ENCODE measurements at places on chromosomes 2 and 18. TPM values are rescaled to one million over a fixed set of nuclear protein-coding genes. Genes with fewer than 3 reads are reported as not detected.

FAM237A gene
- not detected for total RNA-seq

KATNAL2 gene
- total RNA-seq, result 0.33 TPM

CFC1 gene
- not detected for total RNA-seq

SLC35G4 gene
- total RNA-seq, result not detected

ASIC4 gene
- not detected for total RNA-seq

ABCG8 gene
- not detected for total RNA-seq

UGT1A8 gene
- total RNA-seq, result not detected

TRPM8 gene
- total RNA-seq, result not detected

DHRS9 gene
- 0.40 TPM for total RNA-seq

SCYGR1 gene
- not detected for total RNA-seq

UGT1A4 gene
- not detected for total RNA-seq

CSRNP3 gene
- total RNA-seq, result not detected

CCDC74A gene
- 3.8 TPM for total RNA-seq

TXNDC2 gene
- total RNA-seq, result under 0.01 TPM

ZNG1B gene
- total RNA-seq, result 18.7 TPM

MERTK gene
- total RNA-seq, result 33.6 TPM

CD28 gene
- 0.07 TPM for total RNA-seq

CCBE1 gene
- total RNA-seq, result 2.4 TPM

RAPGEF4 gene
- 6.1 TPM for total RNA-seq

C2orf92 gene
- 1.5 TPM for total RNA-seq

C2orf66 gene
- total RNA-seq, result 0.07 TPM

DQX1 gene
- not detected for total RNA-seq

TTC32 gene
- total RNA-seq, result 6.4 TPM

TM4SF20 gene
- total RNA-seq, result not detected

PFN4 gene
- total RNA-seq, result 0.14 TPM

SNTG2 gene
- total RNA-seq, result not detected

ARPC2 gene
- total RNA-seq, result 446 TPM

CCDC142 gene
- 21.1 TPM for total RNA-seq

ATP6V1B1 gene
- total RNA-seq, result not detected

PIEZO2 gene
- 63.7 TPM for total RNA-seq

MAP3K19 gene
- total RNA-seq, result not detected

DCDC2C gene
- not detected for total RNA-seq

SLC14A1 gene
- not detected for total RNA-seq

MTLN gene
- total RNA-seq, result 55.0 TPM
